Stimulated activated CD8-positive, alpha-beta memory T cell treated with anti-CD3 and anti-CD28 coated beads, Interleukin-2, amount 100 ng/mL, for 1 hour (primary cell): ENCODE measurements at places on chromosomes 1 and 21.

- DNase-seq: no peak
Measured at GRCh38 chr1:41532206-41532975, 47.9 kb upstream of the EDN2 start.

DNA sequence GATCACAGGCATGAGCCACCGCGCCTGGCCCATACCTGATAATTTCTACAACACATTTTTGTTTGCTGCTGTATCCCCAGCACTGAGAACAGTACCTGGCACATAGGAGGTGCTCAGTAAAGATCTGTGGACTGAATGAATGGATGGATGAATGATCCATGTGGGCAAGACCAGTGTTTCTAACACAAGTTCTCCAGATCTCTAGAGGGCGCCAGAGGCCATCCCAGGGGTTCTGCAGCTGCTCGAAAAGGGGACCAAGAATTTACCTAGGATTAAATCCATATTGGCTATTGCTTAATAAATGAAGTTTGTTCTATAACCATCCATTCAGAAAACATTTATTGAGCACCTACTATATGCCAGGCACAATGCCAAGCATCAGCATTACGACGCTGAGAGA is 167.7 kb downstream of the ACTL8 start:
- DNase-seq: no peak

GRCh38 chr1:151807131-151807530 is 1.9 kb upstream of the LINGO4 start:
- DNase-seq: no peak

DNA sequence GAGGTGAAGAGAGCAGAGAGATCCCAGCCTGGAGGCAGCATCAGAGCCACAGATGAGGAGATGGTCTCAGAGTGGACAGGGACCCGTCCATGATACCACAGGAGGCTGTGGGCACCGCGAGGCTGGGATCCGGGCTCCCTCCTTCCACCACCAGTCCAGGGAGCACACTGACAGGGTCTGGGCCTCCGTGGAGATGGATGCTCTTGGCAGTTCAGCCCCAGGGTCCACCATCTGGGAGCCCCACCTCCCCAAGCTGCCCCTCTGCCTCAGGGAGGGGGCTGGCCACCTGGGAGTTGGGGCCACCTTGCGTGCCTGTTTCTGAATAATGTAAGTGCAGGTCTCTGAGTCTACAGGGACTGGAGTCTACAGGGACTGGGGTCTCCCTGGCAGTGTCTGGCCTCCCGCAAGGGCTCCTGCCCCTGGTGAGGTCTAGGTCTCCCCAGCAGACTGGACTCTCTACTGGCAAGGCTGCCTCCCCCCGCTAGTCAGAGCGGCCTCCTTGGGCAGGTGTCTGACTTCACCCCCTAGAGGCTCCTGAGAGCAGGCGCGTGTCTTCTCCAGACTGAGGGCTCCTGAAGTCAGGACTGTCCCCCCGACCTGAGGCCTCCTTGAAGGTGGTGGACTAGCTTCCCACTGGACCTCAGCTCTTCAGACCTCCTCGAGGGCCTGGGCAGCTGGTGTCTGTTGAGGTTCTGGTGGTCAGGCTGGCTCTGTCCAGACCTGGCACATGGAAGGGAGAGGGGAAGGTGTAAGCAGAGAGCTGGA is 218.5 kb downstream of the PTPRU start:
- DNase-seq: no peak

DNA sequence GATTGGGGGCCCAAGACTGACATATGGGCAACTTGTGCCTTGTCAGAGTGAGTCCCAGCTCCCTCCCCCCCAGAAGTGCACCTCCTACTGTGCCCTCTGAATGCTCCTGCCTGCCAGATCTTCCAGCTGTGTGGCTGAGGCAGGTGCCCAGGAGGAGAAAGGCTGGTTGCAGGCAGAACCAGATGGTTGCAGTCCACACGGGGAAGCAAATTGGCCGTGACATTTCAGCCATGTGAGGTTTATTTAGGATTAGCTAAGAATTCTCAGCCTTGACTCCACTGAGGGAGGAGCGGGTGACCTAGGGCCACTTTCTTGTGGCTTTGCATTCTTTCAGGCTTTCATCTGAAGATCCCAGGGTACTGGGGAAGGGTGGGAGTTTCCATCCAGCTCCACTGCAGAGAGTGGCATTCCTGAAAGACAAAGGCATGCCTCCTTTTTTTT is 33.8 kb downstream of the PEX14 start:
- no peak for DNase-seq
